ENCODE measurements at places on chromosomes 7 and 10.

GRCh38 chr10:103681617-103682399 is 173.6 kb downstream of the SH3PXD2A start:
- no peak for DNase-seq

- DNase-seq, result no peak
Observed at GRCh38 chr10:101573885-101574753, 13.9 kb downstream of the POLL start.

DNA sequence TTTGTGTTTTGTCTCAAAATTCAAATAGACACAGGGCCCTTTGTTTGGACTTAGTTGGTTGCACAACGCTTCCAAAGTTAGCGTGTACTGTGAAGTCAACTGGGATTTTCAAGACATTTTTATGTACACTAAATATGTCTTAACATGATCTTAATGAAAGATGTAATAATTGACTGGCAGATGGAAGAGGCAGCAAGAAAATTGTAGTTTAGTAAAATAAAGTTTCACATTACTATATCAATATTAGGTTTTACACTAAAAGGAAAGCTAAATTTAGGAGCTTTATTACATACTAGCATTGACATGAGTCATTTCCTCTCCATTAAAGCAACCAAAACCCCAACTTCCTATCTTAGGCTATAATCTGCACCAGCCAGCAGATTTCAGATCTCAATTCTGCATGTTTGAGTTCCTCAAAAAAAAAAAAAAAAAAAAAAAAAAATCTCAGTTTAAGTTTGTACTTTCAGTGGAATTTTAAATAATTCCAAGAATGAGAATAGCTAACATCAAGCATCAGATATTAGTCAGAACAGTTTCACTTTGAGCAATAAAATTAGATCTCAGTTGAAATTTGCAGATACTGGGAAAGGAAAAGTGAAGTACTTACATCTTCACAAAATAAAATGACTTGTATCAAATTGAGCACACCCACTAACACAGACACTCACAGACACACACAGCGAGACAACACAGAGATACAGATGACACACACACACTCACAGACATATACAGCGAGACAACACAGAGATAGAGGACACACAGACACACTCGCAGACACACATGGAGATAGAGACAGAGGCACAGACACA is 346.6 kb upstream of the KLF6 start:
- DNase-seq, result no peak

- DNase-seq, result no peak
Observed at GRCh38 chr10:49678827-49679479, 498 bp upstream of the C10orf53 start.

- DNase-seq, result no peak
Observed at GRCh38 chr10:100114976-100115770, 33.5 kb upstream of the CPN1 start.

GRCh38 chr7:17680026-17680425 is 260.3 kb downstream of the SNX13 start:
- DNase-seq, result no peak
